ENCODE measurements at places on chromosomes 3 and 15. TPM values are rescaled to one million over a fixed set of nuclear protein-coding genes. Genes with fewer than 3 reads are reported as not detected.
A peak's percentile ranks its signal among the peaks of the same experiment; 100 is the strongest.

Gene POU1F1
- total RNA-seq = not detected

GRCh38 chr3:59142556-59142955 is 92.7 kb upstream of the CFAP20DC start:
- peak; percentile 88 for DNase-seq

DNA sequence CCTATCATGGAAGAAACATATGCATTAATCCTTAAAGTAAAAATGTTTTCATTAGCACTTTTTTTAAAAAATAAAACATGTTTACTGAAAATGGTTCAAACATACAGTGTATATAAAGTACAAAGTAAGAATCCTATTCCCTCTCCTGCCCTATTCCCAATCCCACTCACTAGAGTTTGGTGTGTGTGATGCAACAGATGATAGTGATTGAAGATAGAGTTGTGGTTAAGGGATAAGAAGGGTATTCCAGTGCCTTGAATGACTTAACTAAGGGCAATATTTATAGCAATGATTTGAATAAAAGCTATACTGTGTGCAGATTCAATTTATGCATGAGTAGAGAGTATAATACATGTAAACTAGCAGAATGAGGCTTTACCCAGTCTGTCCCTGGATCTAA is 18.1 kb downstream of the ZNF280D start:
- no peak for DNase-seq

Gene LRTM1
- not detected for total RNA-seq

GRCh38 chr3:197892162-197892561 is 57.8 kb upstream of the RPL35A start:
- no peak for DNase-seq

Gene HESX1
- 0.53 TPM for total RNA-seq

Gene APOD
- total RNA-seq = 90.8 TPM

- no peak for DNase-seq
Observed at GRCh38 chr3:147404000-147404799, 2.1 kb downstream of the ZIC4 start.

- DNase-seq = no peak
Observed at GRCh38 chr3:53489386-53489785, 5.0 kb upstream of the CACNA1D start.

DNA sequence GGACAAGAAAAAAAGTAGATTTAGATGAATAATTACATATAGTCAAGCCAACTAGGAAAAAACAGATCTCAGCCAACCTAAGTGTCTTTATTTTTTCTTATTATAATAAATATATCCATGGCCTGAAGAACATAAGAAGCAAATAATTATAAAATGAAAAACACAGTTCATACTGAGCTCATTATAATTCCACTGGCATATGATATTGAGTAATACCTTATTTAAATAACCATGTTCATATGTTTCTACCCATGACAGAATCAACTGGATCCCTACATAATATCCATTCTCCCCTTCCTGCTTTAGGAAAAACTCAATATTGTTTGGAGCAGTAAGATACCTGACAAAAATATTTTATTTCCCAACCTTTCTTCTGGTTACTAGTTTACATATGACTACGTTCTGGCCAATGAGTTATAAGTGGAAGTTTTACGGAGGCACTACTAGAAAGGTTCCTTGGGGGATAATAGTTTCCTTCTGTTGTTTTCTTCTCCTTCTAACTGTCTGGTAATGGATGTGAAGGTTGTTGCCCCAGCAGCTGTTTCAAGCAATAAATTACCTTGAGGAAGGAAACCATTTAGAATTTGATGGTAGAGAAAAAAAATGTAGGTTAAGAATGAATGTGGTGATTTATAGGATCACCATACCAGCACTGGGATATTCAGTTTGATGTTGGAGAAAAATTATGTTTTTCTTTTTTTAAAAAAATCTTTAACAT is 184.1 kb upstream of the MBNL1 start:
- DNase-seq = no peak

Data from SK-MEL-5 (cell line).